ENCODE measurements at places on chromosomes 12 and 14. TPM values are rescaled to one million over a fixed set of nuclear protein-coding genes. Genes with fewer than 3 reads are reported as not detected.

- peaks cover 5% of the 10 kb centered on the region for H3K36me3 ChIP-seq
- H3K4me3 ChIP-seq = no peak overlapping the region
- no peak for DNase-seq
- peaks cover 32% of the 10 kb centered on the region for H3K4me1 ChIP-seq
Observed at GRCh38 chr12:12990700-12991468, 9.2 kb downstream of the HEBP1 start.

Gene KERA
- total RNA-seq = not detected

Gene KRT83
- total RNA-seq = not detected

Gene ADGRD1
- not detected for total RNA-seq

- no peak for DNase-seq
- no peak overlapping the region for H3K27ac ChIP-seq
- no peaks in the 10 kb centered on the region for H3K4me1 ChIP-seq
- no peaks in the 10 kb centered on the region for H3K36me3 ChIP-seq
- no peak overlapping the region for H3K4me3 ChIP-seq
- H3K27me3 ChIP-seq = no peaks in the 10 kb centered on the region
Observed at GRCh38 chr14:94989946-94990345, 167.4 kb downstream of the DICER1 start.

Gene TSFM
- total RNA-seq = 58.5 TPM

GRCh38 chr12:113847856-113848255, 118.3 kb downstream of the RBM19 start:
- H3K36me3 ChIP-seq = no peaks in the 10 kb centered on the region
- H3K4me3 ChIP-seq = no peak overlapping the region
- no peaks in the 10 kb centered on the region for H3K27me3 ChIP-seq
- H3K4me1 ChIP-seq = no peaks in the 10 kb centered on the region
- no peak for DNase-seq

GRCh38 chr12:53481939-53482586, 17.2 kb downstream of the MAP3K12 start:
- no peak overlapping the region for H3K27ac ChIP-seq
- H3K4me1 ChIP-seq = no peaks in the 10 kb centered on the region
- H3K36me3 ChIP-seq = peaks cover 75% of the 10 kb centered on the region
- no peak overlapping the region for H3K4me3 ChIP-seq

DNA sequence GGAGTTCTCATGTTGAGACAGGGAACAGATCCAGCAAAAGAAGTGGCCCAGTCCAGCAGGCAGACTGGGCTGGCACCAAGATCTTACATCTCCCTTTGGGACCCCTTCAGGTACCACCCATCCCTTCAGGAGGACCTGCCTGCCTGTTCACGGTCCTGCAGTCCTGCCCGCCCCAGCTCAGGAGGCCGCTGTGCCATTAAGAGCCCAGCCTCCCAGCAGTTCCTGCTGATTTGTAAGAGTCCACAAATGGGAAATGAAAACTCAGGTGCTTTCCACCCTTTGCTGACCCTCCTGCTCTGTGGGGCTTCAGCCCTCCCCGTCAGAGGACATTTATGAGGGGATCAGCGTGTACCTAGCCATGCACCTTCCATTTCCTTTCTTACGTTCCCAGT, 39.5 kb downstream of the C14orf132 start:
- H3K36me3 ChIP-seq = no peaks in the 10 kb centered on the region
- no peak overlapping the region for H3K27ac ChIP-seq
- H3K4me3 ChIP-seq = no peak overlapping the region
- no peaks in the 10 kb centered on the region for H3K27me3 ChIP-seq
- DNase-seq = no peak

GRCh38 chr12:115504306-115505290, 772.9 kb downstream of the MED13L start:
- H3K4me3 ChIP-seq = no peak overlapping the region
- DNase-seq = no peak
- H3K36me3 ChIP-seq = no peaks in the 10 kb centered on the region
- no peaks in the 10 kb centered on the region for H3K4me1 ChIP-seq

GRCh38 chr12:115820656-115821055, 456.8 kb downstream of the MED13L start:
- no peak for DNase-seq
- H3K4me3 ChIP-seq = no peak overlapping the region
- H3K27me3 ChIP-seq = no peaks in the 10 kb centered on the region
- no peaks in the 10 kb centered on the region for H3K4me1 ChIP-seq
- no peak overlapping the region for H3K27ac ChIP-seq

DNA sequence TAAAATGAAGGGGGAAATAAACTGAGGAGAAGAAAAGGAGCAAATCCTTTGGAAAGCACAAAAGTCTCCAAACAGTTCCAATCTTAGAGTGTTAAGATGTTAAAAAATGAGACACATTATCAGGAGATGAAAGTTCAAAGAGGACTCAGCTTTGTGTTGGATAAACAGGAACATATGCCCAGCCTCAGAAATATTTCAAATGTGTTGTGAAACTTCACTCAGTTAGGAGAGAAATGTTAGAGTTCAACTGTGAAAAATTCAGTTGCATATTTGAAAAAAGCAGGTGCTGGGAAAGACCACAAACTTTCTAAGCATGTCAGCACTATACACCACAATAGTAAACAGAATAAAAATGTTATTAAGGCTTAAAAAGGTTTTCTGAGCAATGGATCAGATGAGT, 136.8 kb upstream of the PRKD1 start:
- no peaks in the 10 kb centered on the region for H3K36me3 ChIP-seq
- no peak for DNase-seq
- no peak overlapping the region for H3K4me3 ChIP-seq
- no peak overlapping the region for H3K27ac ChIP-seq
- H3K27me3 ChIP-seq = peaks cover 9% of the 10 kb centered on the region

DNA sequence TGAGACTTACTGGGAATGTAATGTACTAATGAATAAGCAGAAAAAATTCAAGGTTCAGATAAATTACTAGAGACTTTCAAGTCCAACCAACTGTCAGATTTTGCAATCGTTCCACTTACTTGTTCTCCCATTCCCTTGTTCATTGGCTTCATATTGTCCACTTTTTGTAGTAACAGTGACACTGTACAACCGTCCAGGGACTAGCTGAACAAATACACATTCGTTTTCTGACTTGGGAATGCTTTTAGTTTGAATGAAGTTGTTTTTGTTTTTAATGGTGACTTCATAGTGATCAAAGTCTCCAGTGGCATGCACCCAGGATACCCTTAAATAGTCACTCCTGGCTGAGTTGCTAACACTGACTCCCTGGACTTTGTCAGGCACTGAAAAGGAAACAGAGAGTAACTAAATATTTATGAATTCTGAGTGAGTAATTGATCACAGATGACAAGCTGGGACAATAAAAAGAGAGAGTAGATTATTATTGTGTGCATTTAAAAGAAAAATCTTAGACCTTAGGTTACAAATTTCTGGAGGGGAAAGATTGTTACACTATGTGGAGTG, 65.4 kb downstream of the PTPRB start:
- H3K4me1 ChIP-seq = peaks cover 4% of the 10 kb centered on the region
- H3K4me3 ChIP-seq = no peak overlapping the region
- no peaks in the 10 kb centered on the region for H3K36me3 ChIP-seq
- no peaks in the 10 kb centered on the region for H3K27me3 ChIP-seq
- H3K27ac ChIP-seq = no peak overlapping the region
- DNase-seq = peak; percentile 15

GRCh38 chr12:9779209-9779608, 18.5 kb upstream of the CD69 start:
- no peak overlapping the region for H3K4me3 ChIP-seq
- no peaks in the 10 kb centered on the region for H3K36me3 ChIP-seq
- H3K27ac ChIP-seq = no peak overlapping the region
- no peaks in the 10 kb centered on the region for H3K27me3 ChIP-seq

DNA sequence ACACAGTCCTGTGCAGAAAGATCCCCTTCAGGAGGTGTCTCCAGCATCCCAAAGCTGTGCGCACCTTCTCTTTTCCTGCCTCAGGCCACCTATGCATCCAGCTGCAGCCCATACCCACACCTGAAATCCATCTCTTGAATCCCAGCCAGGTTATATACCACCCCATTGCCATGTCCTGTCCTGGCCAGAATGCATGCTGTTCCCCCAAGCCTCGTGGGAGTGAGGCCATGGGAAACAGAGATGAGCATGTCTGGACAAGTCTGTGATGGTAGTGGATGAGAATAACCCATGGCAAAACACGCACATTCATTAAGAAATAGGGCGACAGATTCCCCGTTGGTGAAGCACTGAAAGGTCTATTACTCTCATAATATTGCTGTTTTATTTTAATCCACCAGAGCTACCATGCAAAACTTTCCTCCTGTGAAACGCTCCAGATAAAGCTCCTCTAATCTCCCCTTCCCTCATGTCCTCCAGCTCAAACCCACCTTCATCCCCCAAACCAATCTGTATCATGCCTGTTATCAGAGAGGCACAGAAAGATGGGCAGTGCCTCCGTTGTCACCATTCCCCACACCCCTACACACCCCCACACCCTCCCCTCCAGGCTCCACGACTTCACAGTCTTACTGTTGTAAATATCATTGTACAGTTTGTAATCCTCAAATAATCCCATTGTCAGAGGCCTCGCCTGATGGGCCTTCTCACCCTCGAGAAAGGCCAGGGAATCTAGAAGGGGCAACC, 97.5 kb upstream of the FKBP4 start:
- H3K27me3 ChIP-seq = peaks cover 30% of the 10 kb centered on the region
- H3K4me1 ChIP-seq = no peaks in the 10 kb centered on the region
- H3K36me3 ChIP-seq = no peaks in the 10 kb centered on the region
- DNase-seq = no peak
- no peak overlapping the region for H3K4me3 ChIP-seq
- H3K27ac ChIP-seq = no peak overlapping the region

- no peak overlapping the region for H3K4me3 ChIP-seq
- no peaks in the 10 kb centered on the region for H3K27me3 ChIP-seq
- H3K36me3 ChIP-seq = peaks cover 8% of the 10 kb centered on the region
- peak; percentile 89 for DNase-seq
Observed at GRCh38 chr12:85356596-85357385, 76.8 kb downstream of the ALX1 start.

GRCh38 chr14:77681196-77682157, 26.3 kb downstream of the ALKBH1 start:
- H3K27me3 ChIP-seq = no peaks in the 10 kb centered on the region
- H3K36me3 ChIP-seq = peaks cover 5% of the 10 kb centered on the region
- H3K4me1 ChIP-seq = no peaks in the 10 kb centered on the region
- no peak for DNase-seq
- no peak overlapping the region for H3K4me3 ChIP-seq
- no peak overlapping the region for H3K27ac ChIP-seq

Gene AQP5
- total RNA-seq = not detected

GRCh38 chr12:71439613-71440344, at the start of gene LGR5:
LGR5 (plus strand) TSS chr12:71439798; CDS start chr12:71440081, 283 bp downstream.
- H3K36me3 ChIP-seq = no peaks in the 10 kb centered on the region
- H3K4me3 ChIP-seq = peak within 1 kb of the TSS; percentile 70
- H3K27me3 ChIP-seq = no peaks in the 10 kb centered on the region
- peak within 1 kb of the TSS; percentile 33 for H3K27ac ChIP-seq
- peaks cover 12% of the 10 kb centered on the region for H3K4me1 ChIP-seq

DNA sequence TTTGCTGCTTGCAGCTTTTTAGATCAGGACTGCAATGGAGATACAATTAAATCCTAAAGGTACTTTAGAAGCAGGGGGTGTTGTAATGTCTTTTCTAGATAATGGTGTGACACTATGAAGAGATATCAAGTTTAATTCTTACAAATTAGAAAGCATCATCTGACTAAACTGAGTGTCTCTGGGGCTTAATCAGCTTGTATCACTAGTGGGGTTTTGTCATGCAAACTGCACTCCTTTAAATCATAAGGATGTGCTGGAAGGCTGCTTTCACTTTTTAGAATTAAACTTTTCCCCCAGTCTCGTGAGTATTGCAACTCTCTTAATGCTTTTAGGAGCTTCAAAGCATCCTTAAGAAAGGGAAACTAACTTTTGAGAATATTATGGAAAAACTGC, 218.6 kb downstream of the ESR2 start:
- no peaks in the 10 kb centered on the region for H3K4me1 ChIP-seq
- H3K27ac ChIP-seq = no peak overlapping the region
- DNase-seq = no peak
- H3K4me3 ChIP-seq = no peak overlapping the region
- H3K27me3 ChIP-seq = no peaks in the 10 kb centered on the region
- peaks cover 9% of the 10 kb centered on the region for H3K36me3 ChIP-seq

DNA sequence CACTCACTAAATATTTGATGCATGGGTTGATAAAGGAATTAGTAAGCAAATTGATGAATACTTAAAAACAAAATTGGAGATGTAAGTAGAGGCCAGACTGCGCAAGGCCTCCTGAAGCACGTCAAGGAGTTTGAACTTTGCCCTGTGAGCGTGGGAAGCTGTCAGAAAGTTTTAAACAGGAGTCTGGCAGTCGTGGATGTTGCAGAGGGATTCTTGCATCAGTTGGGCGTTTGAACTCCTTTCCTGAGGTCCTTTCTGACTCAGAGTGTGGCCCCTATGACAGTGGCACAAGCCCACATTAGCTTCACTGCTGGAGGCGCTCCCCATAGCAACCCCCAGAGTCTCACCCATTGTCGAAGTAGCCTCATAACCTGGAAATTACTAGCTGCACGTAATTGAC, 17.9 kb upstream of the IL22 start:
- no peak overlapping the region for H3K27ac ChIP-seq
- no peak for DNase-seq
- no peak overlapping the region for H3K4me3 ChIP-seq
- no peaks in the 10 kb centered on the region for H3K4me1 ChIP-seq
- no peaks in the 10 kb centered on the region for H3K36me3 ChIP-seq

DNA sequence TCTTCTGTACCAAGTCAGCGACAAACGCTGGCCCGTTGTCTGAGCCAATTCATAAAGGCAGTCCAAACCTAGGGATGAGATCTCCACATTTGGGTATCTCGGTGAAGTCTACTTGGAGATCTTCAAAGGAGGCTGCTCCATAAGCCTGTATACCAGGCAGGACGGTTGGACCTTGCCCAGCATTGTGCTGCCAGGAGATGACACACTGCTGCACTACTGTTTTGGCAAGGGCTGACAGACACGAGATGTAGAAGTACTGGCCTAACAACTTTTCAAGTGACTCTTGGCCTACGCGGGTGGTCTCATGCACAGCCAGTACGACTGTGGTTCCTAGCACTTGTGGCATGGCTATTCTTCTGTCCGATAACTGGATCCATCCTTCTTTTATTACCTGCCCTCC, 135.3 kb downstream of the SLC38A6 start:
- no peak for DNase-seq

Gene TEX52
- not detected for total RNA-seq

DNA sequence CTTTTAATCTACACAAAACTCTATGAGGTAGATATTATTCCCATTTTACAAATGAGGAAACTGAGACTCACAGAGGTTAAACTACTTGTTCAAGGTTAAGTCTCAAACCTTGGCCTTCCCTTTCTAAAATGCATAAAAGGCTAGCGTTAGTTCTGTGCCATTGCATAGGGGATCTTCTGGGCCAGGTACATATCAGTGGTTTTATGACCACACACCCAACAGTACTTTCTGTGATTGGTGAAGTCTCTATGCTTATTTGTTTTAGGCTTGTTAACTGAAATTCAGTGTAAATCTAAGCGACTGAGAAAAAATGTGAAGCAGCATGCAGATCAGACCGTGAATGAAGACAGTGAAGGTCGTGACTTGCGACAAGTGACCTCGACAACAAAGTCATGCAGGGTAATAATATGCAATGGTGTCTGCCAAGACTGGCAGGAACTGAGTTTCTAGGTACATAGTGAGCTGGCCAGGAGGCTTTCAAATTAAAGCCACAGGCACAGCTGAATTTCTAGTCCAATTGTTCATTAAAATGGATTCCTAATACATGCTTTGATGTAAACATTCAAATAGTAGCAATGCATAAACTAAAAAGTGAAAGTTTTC, 38.8 kb upstream of the GAS2L3 start:
- no peak overlapping the region for H3K27ac ChIP-seq
- DNase-seq = no peak
- H3K36me3 ChIP-seq = no peaks in the 10 kb centered on the region

- H3K4me3 ChIP-seq = no peak overlapping the region
- H3K27ac ChIP-seq = no peak overlapping the region
- H3K36me3 ChIP-seq = no peaks in the 10 kb centered on the region
- no peaks in the 10 kb centered on the region for H3K4me1 ChIP-seq
- H3K27me3 ChIP-seq = no peaks in the 10 kb centered on the region
Observed at GRCh38 chr12:106722837-106723236, 51.6 kb upstream of the RIC8B start.
